GM13976 (cell line): ENCODE measurements at places on chromosomes 4 and X.

DNA sequence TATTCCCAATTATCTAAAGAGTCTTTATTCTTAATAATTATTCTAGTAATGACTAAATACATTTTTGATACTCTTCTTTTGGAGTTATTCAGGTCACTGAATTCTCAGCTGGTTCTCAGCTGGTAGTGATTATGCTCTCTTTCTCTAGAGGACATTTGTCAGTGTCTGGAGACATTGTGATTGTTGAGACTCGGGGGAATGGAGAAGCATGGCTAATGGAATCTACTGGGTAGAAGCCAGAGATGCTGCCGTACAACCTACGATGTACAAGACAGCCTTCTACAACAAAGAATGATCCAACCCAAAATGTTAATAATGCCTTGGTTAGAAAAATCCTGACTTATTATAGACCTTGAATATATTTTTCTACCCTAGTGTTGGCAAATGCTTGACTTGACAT lies 149.2 kb upstream of the ANKRD50 start:
- DNase-seq, result no peak

- DNase-seq, result no peak
Observed at GRCh38 chrX:9659571-9660195, 106.0 kb downstream of the GPR143 start.

GRCh38 chrX:145003443-145003842 lies 243.9 kb upstream of the SPANXN1 start:
- no peak for DNase-seq

DNA sequence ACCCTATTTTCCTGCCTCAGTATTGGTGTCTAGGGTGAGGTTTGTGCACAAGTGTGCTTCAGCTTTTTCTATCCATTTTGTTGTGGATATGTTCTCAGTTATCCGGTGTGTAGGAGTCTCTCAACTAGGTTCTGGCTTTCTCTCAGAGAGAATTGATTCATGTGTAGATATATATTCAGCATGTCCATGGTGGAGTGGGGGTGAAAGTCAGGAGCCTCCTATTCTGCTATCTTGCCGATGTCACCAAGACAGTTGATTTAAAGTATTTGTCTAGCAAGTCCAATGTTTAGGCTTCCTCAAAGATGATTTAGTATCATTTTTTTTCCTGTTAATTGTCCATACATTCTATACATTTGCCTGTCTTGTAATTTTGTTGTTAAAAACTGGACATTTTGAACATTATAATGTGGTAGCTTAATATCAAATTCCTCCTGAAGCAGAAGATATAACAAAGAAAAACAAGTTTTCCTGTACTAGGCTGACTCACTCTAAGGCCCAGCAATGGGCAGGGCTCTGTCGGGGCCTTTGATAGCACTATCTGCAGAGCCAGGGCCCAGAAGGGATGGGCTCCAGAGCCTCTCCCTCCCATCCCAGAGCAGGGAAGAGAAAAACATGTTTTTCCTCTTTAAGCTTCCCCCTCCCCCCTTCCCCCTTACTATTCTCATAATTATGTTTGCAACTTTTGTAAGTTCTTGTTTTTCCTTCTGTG lies 37.6 kb downstream of the GLUD2 start:
- no peak for DNase-seq

DNA sequence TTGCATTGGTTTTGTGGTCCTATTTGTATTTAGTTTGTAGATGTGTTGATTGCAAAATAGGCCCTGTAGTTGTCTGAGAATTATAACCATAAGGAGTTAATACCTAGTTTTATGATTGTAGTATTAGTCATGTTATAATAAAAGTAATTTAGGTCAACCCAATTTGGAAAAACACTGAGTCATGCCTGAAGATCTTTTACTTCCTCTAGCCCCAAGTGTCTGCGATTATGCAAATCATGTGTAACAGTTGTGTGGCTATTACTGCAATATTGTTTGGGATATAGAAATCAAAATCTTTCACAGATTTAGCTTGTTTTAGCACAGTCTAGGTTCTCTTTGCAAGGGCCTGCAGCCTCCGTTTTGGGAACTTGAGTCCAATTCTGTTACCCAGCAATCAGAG lies 12.6 kb downstream of the SRD5A3 start:
- DNase-seq, result peak; percentile 57

DNA sequence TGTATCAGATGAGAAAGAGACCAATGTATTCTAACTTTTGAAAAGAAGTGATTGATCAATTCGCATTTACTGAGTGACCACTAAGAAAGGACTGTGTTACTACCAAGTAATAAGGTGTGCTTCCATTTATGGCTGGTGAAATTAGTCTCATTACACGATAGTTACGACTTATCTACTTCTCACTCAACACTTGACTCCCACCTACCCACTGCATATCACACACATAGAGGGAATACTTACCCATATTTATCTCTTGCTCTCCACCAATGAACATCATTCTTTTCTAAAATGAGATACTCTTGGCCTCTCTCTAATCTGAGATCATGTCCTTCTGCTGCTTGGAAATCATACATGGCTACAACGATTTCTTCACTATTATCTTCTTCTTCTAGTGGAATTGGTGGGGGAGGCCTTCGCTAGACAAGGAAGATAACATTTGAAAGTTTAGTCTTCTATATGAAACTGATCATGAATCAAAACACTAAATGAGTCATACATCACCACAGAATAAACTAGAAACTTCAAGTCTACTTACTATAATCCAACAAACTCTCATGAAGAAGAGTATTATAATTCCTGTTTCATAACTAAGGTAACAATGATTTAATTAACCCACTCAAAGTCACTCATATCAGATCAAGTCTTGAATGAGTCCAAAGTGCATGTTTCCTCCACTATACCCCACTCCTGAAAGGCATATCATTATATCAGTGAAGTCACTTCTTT lies 33.7 kb upstream of the TXK start:
- no peak for DNase-seq

DNA sequence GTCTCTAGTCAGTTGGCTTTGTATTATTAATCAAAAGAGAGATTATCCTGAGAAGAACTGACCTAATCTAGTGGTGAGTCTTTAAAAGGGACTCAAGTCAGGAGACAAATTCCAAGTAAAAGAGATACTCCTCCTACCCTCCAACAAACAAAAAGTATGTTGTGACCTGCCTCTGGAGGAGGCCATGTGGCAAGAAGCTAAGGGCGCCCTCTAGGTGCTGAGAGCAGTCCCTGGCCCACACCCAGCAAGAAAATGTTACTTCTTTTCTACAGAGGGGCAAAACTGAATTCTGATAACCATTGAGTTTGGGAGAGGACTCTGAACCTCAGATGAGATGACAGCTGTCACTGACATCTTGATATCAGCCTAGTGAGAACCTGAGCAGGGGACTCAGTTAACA lies 953.6 kb upstream of the AGA start:
- no peak for DNase-seq

DNA sequence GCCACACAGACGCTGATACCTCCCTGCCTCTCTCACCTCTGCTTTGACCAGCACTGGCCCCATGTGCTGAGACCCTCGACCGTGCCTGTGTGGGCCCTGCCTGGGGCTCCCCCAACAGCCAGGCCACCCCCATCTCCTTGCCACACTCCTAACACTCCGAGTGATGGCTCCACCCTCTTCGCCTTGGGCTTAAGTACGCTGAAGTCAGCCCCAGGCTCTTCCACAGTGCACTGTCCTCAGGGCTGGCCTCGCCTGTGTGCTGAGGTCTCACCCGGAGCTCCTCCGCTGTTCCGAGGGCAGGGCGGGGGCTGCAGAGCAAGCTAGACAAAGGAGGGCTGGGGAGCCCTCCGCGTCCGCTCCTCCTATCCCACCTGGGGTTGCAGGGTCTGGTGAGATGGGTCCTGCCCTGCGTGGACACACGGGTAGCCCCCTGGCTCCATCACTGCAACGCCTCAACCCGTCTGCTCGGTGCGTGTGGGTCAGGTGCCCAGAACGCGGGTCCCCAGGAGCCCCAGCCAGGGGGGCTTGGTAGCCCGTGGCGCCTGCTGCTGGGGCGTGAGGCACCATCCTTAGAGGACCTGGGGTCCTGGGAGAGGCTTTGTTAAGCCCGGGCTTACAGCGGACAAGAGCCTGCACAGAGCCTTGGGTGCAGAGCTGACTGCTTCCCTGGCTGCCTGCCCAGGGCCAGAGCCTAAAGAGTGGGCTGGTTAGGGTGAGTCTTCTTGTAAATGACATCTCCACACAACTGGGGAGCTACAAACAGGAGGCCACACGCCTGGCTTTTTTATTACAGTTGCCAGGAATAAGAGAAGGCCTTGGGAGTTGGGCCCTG lies 42.6 kb upstream of the NKX1-1 start:
- DNase-seq, result no peak

- no peak for DNase-seq
Observed at GRCh38 chr4:119498527-119498926, 130.1 kb downstream of the PDE5A start.

- no peak for DNase-seq
Observed at GRCh38 chrX:32153585-32153984, 1057.8 kb downstream of the DMD start.

DNA sequence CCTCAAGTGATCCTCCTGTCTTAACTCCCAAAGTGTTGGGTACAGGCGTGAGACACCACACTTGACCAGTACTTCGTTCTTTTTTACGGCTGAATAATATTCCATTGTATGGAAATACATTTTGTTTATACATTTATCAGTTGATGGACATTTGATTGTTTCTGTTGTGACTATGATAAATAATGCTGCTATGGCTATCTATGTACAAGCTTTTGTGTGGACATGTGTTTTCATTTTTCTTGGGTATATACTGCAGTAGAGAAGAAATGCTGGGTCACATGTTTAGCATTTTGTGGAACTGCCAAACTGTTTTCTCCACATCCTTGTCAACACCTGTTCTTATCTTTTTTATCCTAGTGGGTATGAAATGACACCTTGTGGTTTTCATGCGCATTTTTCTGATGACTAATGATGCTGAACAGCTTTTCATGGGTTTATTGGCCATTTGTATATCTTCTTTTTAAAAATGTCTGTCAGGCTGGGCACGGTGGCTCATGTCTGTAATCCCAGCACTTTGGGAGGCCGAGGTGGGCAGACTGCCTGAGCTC lies 37.3 kb downstream of the SAT1 start:
- no peak for DNase-seq

DNA sequence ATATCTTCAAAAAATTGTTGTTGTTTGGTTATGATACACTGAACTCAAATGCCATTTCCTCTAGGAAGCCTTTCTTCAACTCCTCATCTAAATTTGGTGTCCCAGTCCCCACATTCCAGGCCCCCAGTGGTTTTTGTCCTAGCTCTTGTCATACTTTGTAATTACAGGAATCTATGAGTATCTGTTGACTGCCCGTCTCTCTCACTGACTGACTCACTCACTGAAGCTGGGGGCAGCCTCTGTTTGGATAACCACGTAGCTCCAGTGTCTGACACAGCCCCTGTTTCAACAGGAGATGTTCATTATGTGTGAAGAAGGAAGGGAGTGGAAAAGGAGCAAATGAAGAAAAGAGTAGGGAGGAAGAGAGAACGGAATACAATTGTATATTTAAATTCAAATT lies 284.1 kb upstream of the TENM3 start:
- no peak for DNase-seq

- DNase-seq, result no peak
Observed at GRCh38 chr4:101265816-101266172, 81.5 kb downstream of the PPP3CA start.

DNA sequence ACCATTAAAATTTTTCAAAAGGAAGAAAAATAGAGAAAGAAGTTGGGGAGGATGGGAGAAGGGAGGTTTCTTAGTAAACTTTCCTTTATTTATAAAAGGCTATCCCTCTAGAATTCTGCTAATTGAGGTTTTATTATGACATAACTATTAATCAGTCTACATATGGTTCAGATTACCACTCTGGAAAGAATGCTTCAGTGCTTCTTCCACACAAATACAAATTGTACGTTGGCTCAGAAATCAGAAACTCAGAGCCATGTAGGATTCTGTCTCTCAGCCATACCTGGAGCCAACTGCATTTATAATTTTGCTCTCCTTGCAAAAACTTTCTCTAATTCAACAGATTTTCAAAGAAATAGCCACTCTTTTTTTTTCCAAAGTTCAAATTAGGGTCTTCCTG lies 37.1 kb downstream of the SRPX start:
- no peak for DNase-seq

- no peak for DNase-seq
Observed at GRCh38 chr4:61545902-61546480, 345.9 kb downstream of the ADGRL3 start.

GRCh38 chr4:187366530-187366929 lies 629.0 kb upstream of the ZFP42 start:
- no peak for DNase-seq

DNA sequence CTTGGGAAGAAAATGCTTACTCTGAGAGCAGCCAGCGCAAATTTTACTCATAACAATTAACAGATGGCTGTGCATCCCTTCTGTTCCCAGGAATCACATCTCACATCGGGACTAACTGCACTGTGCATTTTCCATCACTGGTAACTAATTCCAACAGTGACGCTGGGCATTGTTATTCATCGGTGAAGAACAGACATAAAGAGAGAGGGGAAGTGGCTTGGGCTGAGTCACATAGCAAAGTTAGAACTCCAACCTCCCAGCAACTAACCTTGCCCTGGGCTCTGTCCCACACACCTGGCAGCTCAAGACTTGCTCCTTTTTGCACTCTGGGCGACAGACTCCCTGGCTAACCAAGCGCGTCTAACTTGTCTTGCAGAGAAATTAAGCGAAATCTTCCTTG lies 6.4 kb upstream of the LONRF3 start:
- no peak for DNase-seq

DNA sequence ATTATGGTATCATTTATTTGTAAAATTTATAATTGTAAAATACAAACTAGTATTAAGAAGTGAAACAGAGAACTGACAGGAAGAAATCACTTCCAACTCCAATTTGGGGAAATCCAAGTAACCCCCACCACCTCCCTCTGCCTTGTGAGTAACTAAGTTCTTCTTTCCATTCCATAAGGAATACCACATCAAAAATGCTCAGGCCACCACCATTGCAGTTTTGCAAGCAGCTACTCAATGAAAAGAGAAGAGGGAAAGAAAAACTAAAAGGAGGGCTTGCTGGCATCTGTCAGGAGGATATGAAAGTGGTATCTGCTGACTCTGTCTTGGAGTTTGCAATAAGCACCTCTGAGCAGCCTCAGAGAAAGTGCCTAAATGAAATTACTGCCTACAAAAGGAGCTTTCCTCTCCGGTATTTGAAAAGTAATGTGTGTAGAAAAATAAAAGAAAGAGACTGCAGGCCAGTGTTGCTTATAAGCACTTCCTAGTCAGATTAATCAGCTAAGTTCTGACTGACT lies 228.7 kb downstream of the OPHN1 start:
- DNase-seq, result no peak

DNA sequence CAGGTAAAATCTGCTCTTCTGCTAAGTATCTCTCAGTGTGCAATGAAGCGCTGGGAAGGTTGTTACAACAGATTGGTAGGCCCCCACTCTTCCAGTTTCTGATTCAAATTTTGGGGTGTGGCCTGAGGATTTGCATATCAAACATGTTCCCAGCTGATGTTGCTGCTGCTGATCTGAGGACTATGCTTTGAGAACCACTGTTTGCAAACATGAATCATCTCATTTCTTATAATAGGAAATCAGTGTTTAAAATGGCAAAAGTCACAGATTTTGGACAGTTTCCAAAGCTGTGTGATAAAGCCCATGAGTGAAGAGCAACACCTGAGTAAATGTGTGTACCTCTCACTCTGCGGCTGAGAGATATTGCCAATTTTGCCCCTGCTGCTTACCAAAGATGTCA lies 36.2 kb upstream of the NDNF start:
- DNase-seq, result no peak

GRCh38 chr4:188606635-188607034 lies 467.4 kb downstream of the TRIML1 start:
- DNase-seq, result no peak
